ENCODE measurements at places on chromosomes 13 and 19.
A peak's percentile ranks its signal among the peaks of the same experiment; 100 is the strongest.

DNA sequence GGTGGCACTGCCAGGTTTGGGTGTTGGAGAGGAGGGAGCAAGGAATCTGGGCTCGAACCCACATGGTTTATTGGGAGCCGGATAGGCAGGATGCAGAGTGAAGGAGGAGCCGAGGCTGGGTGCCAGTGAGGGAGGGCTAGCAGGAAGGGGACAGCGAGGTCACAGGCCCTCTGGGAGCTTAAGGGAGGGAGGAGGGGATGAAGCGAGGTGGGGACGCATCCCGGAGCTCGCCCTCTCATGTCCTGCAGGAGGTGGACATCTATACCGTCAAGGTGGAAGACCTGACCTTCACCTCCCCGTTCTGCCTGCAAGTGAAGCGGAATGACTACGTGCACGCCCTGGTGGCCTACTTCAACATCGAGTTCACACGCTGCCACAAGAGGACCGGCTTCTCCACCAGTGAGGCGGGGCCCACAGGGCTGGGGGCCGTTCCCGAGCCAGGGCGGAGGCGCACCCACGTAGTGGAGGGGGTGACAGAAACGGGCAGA lies 3.5 kb upstream of the ADM5 start:
- no peak for DNase-seq

DNA sequence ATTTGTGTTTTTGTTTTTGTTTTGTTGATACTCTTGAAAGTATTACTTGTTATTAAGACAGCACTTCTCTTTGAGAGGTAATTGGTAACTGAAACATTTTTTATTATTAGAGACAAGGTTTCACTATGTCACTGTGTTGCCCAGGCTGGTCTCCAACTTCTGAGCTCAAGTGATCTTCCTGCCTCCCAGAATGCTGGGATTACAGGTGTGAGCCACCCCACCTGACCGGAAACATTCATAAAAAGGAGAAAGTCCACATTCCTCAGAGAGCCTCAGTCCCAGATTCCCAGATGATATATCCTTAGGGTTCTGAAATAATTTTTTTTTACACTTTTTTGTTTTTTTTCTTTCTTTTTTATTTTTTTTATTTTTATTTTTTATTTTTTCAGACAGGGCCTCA lies 2.7 kb downstream of the CARM1 start:
- DNase-seq = no peak

GRCh38 chr19:53878776-53879139 lies 3.2 kb upstream of the PRKCG start:
- no peak for DNase-seq

- DNase-seq = peak; percentile 99
Observed at GRCh38 chr19:3970808-3971598, at the start of gene DAPK3. DAPK3 (minus strand) TSS chr19:3971099; CDS start chr19:3969735, 1,364 bp downstream.

DNA sequence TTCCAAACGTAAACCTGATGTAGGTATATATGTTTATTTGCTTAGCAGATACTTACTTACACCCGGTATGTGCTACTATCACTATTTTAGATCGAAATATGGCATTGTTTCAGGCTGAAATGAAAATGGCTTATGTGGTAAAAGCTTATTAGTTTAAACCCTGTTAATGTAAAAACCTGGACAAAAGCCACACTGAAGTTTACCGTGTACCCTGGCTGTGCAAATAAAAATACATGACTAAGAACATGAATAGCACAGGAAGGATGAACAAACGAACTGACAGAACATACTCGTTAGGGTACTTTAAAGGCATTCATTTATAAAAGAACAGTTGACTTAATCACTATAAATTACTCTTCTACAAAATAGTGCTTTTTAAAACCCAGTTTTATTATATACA lies 6.6 kb downstream of the CLDN10 start:
- DNase-seq = no peak

DNA sequence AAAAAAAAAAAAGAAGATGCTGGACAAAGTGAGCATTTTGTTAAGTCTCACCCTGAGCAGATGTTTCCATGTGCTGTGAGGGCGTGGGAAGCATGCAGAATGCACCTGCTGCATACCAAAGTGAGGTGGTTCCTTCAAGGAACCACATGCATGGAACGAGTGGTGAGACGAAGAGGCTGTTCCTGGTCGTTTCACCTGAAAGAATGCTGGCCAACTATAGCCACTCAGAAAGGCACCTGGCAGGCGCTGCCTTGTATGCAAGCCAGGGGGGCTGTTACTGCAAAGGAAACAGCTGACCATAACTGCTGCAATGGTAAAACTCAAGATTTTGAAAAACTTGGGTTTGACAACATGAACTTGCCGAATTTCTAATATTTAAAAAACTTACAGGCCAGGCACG lies 14.7 kb downstream of the MIER2 start:
- no peak for DNase-seq

- DNase-seq = no peak
Observed at GRCh38 chr13:99276706-99277105, 18.5 kb upstream of the GPR18 start.

DNA sequence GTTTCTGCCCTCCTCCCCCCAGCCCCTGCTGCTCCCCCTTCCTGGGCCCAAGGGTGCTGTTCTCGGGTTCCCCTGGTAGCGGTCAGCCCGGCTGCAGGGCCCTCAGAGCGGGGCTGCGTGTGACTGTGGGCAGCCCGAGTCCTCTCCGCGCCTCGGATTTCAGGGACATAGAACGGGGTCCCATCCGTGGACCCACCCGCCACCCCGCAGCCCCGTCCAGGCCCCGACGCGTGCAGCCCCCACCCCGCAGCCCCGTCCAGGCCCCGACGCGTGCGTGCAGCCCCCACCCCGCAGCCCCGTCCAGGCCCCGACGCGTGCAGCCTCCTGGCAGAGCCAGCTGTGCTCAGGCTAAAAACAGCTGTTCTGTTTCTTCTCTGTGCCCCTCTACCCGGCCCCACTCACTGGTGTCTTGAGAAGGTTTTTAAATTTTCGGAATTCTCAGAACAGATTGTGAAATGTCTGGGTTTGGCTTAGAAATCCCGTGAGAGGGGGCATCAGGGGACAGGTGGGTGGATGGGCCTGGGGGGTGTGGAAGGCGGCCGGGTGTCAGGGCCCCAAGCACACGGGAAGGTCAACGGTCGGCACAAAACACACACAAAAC lies 5.5 kb upstream of the PRTN3 start:
- DNase-seq = no peak

- DNase-seq = peak; percentile 26
Observed at GRCh38 chr13:43544631-43545030, 242.1 kb downstream of the ENOX1 start.

DNA sequence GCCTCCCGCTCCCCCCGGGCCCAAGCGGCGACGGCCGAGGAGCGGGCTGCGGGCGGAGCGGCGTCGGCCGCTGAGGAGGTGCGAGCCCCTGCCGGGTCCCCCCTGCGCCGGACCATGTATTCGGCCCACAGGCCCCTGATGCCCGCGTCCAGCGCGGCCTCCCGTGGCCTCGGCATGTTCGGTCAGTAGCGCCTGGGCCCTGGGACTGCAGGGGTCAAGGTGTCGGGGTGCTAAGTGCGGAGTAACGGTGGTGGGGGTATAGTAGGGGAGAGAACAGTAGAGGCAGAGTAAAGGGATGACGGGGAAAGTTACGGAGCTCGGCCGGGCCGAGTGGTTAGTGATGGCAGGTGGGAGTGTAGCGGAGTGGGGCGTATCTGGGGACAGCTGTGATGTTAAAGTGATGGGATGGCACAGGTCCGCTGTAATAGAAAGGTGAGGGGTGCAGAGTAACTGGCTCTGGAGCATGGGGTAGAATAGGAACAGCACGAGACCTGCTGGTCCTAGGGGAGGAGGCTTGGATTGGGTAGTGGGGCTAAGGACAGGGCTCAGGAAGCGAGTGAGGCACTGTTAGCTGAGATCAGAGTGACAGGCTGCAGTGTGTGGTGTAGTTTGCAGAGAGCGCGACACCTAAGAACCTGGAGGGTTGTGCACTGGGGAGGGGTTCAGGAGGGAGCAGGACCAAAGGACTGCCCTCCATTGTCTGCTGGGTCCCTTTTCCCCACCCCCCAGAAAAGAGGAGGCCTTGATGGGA lies 15.7 kb downstream of the CIC start:
- no peak for DNase-seq
